NCI-H2029 treated with DMSO at 0.1 percent for 48 hours (cell line): ENCODE measurements at places on chromosomes 13 and 19.

DNA sequence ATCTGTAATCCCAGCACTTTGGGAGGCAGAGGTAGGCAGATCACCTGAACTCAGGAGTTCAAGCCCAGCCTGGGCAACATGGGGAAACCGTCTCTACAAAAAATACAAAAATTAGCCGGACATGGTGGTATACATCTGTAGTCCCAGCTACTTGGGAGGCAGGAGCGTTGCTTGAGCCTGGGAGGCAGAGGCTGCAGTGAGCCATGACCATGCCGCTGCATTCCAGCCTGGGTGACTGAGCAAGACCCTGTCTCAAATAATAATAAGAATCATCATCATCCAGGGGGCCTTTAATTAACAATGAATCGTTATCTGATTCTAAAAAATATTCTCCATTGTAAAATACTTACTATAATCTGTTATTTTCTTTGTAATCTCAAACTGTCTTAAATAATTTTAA, 283.4 kb downstream of the DACH1 start:
- DNase-seq, result no peak

DNA sequence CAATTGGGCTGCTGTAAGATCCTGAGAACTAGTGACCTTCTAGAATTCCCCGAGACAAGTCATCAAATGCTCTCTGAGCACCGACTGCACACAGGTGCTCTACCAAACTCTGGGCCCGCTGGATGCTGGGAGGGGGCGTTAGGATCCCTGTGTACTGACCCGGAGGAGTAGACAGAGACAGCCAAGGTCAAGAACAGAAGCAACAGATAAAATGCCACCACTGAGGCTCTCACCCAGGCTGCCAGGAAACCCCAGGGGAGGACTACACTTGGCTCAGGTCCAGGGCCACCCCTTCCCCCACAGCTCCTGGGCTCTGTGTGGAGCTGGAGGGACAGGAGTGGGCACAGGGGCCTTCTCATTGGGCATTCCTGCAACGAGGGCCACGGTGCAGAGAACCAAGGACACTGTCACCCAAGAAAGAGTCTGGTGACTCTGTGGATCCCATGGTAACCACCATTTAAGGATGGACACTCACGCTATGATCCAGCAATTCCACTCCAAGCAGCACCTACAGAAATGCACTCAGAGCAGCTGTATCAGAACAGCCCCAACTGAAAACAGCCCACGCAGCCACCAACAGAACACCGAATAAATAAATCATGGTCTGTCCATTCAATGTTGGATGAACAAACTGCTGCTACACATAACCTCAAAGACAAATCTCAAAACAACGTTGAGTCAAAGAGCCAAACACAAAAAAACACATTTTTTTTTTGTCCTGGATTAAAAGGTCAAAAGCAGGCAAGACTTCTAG, 16.8 kb upstream of the SLC35E1 start:
- DNase-seq, result no peak

GRCh38 chr19:35044317-35045117, 3.0 kb downstream of the HPN start:
- peak; percentile 16 for DNase-seq

GRCh38 chr13:97460004-97460775, 26.2 kb downstream of the RAP2A start:
- DNase-seq, result no peak

DNA sequence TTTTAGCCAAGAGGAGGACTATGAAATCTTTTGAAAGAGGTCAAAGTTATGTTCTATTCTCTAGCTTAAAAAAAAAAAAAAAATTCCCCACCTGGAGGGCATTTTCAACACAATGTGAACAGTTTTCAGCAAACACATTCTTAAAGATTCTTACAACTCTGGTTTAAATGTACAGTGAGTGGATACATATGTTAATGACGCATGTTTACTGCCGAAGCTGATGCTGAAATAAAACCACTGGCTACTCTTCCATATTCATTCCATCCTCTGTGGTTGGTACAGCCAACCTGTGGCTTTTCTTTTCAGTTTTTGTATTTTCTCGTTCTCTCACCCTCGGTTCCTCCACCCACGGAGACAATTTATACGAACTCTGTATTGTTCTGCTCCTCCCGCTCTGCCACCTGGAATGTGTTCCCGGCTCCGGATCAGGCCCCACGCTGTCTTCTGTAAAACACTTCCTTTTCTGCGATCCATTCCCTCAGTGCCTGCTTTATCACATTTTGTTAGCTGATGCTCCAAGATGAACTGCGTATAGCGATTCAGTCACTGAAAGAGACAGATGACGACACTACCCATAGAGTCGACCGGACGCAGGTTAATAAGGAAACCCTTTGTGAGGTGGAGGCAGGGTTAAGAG, 466.4 kb upstream of the ARGLU1 start:
- no peak for DNase-seq

DNA sequence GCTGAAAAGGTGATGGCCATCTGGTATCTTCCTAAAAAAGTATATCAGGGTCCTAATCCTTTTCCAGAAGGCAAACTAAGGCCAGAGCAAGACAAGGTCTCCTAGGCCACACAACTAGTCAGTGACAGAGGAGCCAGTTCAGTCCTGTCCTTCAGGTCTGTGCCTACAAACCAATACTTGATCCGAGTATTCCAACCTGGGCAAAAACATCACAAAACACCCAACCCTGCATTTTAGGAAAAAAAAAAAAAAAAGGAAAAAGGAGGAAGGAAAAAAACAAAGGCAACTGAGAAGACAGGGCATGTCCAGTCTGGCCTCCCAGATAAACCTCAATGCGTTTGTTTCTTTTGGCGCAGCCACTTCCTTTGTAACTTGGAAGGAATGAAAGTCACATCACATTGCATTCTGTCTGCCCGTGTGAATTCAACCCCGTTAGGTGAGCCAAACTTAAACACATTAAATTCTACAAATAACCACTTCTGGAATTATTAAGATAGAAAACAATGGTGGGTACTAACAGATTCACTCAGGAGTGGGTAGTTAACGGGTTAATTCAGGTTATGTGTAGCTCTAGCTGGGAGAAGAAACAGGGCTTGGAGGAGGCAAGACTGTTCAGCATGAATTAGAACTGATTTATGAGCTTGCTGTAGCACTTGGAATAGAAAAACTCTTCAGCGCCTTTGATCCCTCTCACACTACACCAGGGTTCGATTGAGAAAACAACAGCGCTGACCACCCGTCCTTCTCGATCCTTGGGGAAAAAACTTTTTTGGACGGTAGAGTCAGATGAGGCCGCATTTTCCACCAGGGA, 43.0 kb upstream of the HNRNPA1L2 start:
- DNase-seq, result no peak
